Right cardiac atrium (tissue), 5 donors: ENCODE measurements at places on chromosomes 1 and 21. TPM values are rescaled to one million over a fixed set of nuclear protein-coding genes. Genes with fewer than 3 reads are reported as not detected.
A peak's percentile ranks its signal among the peaks of the same experiment; 100 is the strongest.

Gene C4BPA
- total RNA-seq: not detected

Gene CAPN9
- total RNA-seq: 0.53 TPM

- no peak for DNase-seq
Observed at GRCh38 chr1:44950892-44951291, 35.5 kb downstream of the EIF2B3 start.

DNA sequence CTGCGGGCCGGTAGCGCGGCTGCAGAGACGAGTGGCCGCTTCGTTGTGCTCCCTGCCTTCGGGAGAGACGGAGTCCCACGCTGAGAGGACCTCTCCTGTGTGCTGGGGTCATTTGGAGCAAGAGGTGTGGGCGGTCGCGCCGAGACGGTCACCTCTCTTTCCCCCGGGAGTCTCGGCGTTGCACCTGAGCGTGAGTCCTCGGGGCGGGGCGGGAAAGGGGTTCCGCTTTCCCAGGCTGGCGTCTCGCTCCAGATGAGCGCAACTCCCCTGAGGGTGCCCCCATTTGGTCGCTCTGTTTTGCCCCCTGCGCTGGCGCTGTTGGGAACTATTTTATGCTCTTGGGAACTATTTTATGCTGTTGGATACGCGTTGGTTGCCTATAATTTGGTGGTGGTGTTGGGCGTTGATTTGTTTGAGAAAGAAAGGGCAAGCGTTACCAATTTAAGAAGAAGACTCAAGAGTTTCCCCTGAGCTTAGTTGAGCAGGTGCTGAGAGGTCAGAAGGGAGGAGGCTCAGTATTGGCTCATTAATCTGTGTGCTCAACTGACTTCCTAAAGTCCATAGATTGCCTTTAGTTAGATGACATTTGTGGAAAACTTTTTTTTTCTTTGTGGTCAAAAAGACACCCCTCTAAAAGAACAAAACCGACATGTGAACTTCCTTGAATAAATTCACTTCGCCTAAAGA is 683 bp downstream of the LRRC8B start:
- DNase-seq: peak; percentile 67

DNA sequence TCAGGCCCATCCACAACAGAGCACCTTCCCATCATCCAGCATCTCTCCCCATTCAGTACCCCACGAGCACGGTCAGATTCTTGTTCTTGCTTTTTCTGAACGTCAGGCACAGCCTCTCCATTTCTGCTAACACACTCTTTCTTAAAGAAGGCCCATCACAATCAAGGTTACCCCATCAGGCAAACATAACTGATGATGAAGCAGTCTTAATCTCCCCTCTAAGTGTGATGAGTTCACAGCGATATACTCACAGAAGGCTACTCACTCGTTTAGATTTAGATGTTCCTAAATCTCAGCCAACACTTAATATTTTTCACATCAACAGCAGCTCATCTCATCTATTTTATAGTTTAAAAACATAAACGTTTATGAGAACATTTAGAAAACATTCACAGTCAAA is 75.6 kb downstream of the ADSS2 start:
- DNase-seq: no peak

GRCh38 chr1:214031267-214031650 is 43.5 kb downstream of the PROX1 start:
- DNase-seq: no peak

DNA sequence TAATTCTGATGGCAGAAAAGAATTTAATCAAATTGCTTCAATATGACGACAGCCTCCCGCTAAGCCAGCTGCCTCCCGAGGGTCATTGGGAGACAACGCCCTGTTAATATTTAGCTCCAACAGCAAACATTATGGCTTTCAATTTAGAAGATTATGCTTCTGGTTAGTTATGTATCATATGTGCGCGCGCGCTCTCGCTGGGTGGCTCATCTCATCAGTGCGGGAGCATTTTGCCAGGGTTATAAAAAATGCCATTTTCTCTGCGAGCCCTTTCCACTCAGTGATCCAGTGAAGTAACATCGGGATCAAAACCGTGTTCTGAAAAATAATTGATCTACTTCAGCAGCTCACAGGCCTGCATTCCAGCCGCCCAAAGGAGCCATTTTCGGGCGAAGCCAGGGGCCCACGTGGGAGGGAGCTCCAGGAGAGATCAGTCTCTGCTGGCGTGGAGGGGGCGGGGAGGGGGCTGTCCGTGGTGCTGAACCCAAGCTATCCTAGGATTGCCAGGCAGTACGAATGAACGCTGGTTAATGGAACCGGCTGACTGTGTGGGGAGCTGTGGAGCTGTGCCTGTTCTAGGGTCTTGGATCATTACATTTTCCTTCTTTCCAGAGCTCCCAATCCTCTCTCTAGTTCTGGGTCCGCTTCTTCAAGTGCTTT is 219.1 kb upstream of the ZC3H12A start:
- DNase-seq: no peak

- DNase-seq: no peak
Observed at GRCh38 chr1:109556563-109556962, 8.1 kb downstream of the GNAI3 start.

DNA sequence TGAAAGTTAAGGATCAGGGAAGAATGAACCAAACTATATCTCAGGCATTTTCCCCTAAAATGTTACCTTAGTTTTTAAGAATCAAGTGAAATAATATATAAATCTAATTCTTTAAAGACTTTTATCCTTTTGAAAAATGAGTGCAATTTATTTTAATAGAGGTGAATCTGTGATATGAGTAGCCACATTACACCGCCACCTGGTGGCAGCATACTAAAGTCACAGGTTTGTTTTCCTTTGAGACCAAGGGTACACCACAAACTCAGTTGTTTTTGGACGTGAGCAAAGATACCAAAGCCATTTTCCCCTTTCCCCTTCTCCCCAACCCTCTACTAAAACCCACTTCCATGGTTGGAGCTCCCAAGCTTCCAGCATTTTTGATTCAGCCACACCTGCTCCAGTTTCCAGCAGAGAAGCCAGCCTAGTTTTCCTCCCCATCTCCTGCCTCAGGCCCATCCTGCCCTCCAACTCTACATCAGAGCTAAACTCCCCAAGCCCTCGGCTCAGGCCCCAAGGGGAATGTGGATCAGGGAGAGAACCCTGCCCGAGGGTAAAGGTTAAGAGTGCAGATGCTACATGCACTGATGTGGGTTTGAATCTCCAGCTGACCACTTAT is 22.9 kb upstream of the LDLRAP1 start:
- DNase-seq: no peak

DNA sequence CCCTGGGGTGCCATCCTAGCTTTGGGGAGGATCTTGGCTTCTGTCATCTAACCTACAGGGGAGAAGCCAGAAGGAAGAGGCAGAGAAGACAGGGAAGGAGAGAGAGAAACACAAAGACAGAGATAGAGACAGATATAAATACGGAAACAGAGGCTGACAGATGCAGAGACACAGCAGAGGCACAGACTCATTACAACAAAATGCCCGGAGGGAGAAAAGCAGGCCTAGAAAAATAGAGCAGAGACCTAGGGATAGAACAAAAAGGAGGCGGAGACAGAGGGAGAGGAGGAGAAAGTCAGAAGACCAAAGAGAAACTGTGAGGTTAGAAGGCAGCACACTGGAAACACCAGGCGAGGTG is 1.9 kb downstream of the PEAR1 start:
- DNase-seq: no peak

- DNase-seq: no peak
Observed at GRCh38 chr1:59731591-59731990, 83.2 kb upstream of the HOOK1 start.
